NK-92 treated with Interleukin-12 subunit alpha and Interleukin-12 subunit beta, amount 100 ng/mL, for 24 hours (cell line): ENCODE measurements at places on chromosomes 7 and 10.

DNA sequence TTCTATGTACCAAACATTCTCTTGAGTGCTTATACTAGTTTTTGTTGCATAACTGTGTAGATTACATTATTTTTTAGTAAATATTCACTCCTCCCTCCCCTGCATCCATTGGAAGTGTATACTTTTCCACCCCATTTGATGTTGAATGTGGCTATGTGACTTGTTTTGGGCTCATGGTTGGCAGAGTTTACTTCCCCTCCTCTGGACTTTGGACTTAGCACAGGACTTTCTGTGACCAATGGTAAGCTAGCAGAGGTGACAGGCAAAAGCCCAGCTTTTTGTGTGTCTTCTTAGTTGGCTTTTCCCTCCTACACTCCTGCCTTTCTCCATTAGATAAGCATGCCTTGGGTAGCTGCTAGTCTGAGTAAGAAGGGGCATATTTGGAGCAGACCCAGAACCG is 353.9 kb downstream of the HPSE2 start:
- no peak for DNase-seq

GRCh38 chr10:112775381-112775780 is 174.7 kb upstream of the TCF7L2 start:
- no peak for DNase-seq

DNA sequence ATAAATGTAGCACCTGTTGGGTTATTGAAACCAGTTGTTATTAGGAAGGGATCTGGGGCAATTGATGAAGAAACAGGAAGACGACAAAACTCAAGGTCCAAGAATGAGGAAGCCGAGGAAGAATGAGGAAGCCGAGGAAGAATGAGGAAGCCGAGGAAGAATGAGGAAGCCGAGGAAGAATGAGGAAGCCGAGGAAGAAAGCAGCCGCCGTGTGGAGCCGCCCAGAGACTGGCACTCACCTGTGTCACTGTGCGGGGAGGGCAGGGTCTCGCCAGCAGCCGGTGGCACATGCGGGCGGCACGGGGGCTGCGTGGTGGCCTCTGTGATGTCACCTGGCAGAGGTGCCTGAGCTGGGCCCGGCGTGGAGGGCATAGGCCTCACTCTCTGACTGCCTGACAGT is 71.1 kb upstream of the CFAP46 start:
- DNase-seq, result no peak

DNA sequence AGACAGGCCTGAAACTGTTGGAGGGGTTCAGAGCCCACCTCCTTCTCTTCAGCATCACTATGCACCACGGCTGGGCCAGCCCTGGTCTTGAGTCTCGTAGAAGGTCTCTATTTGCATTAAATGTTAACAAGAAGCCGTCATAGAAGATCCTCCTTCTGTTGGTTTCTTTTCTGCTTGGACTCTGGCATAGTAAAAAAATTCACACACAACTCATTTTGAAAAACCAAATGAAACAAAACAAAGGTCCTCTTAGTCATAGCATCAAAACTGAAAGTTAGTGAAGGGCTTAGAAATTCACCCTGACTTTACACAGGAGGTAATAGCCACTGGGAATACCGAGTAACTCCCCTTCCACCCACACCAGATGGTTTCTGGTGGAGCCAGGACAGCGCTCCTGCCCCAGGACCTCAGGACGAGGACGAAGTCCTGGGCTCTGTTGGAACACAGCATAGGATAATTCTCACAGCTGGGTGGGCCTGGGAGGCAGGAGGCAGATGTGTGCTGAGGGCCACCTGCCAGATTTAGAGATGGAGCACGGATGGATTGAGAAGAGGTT is 248.4 kb upstream of the KLF6 start:
- DNase-seq, result no peak

DNA sequence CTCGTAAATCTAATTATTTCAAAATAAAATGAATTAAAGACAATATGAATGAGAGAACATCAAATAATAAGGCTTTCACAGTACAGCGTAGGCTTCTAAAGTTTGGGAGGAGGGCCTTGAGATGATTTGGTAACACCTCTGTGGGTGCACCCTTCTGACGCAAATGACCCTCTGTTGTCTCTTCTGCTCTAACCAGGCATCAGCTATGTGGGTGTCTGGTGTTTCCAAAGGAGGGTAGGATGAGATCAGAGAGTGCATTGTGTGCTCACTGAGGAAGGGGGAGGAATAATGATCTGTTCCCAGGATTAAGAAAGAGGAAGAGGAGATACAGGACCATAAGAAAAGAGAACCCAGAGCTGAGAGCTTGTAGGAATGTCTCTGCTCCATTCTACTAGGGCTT is 420.4 kb downstream of the SDK1 start:
- DNase-seq, result no peak
